HT-29 (cell line): ENCODE measurements at places on chromosomes 3 and 15.
A peak's percentile ranks its signal among the peaks of the same experiment; 100 is the strongest.

DNA sequence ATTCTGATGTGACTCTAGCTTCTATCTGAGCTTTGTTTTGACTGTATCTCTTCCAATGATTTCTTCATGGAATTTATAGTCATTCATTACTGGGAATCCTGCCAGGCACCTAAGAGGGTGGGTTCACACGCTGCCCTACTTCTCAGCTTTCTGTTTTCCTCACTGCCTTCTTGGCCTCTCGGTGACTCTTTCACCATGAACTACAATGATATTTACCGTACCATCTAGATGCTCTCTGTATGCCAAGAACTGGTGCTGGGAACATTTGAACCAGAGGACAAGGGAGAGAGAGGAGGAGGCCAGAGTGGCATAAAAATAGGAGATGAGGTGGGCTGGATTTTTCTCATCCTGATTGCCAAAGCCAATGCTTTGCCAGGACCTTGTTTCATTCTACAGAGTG lies 280.0 kb upstream of the P2RY1 start:
- peak; percentile 80 for DNase-seq

DNA sequence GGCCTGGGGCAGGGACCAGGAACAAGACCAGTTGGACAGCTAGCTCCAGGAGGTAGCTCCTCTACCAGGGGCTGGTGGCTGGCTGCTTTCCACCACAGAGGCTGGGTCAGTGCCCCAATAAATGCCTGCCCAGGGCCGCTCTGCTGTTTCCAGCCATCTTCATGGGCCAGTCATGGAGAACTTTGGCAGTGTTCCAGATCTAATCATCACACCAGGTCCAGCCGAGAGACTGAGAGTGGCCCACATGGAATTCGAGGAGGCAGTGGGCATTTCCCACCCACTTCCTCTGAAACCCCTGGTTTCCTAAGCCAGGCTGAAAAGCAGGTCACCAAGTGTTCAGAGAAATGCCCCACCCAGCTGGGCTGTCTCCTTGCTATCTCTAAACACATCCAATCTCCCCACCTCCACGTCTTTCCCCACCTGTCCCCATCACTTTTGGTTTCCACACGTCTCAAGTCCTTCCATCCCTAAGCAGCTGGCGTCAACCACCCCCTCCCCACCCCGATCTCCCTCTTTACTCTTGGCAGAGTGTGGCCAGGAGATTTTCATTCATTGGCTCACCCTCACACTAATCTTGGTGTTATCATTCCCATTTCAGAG lies 190.0 kb upstream of the LINGO1 start:
- DNase-seq, result no peak

- no peak for DNase-seq
Measured at GRCh38 chr3:114632757-114633424, 339.1 kb downstream of the TIGIT start.

- DNase-seq, result no peak
Measured at GRCh38 chr3:112810561-112810960, 36.1 kb downstream of the CD200R1L start.

DNA sequence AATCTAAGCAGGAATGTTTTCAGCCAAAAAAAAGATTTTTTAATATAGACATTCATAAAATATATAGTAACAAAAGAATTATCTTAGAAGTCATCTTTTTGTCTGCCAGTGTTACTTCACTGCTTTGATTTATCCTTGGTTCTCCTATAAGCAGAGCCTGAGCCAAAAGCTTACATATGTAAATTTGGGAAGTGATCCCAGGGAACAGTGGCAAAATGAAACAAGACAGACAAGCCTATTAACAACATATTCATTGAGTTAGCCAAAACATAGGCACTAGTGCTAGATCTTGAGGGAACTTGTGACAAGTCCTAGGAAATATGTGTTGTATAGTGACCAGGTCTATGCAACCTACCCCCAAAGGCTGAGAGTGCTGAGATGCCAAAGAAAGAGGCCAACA lies 11.3 kb downstream of the GTPBP8 start:
- DNase-seq, result no peak

- no peak for DNase-seq
Measured at GRCh38 chr3:33030802-33031201, 66.1 kb downstream of the GLB1 start.
